ENCODE measurements at places on chromosomes 6 and 20.

- ATAC-seq = no peak
Measured at GRCh38 chr20:11067359-11067758, 393.6 kb upstream of the JAG1 start.

- no peak for ATAC-seq
Measured at GRCh38 chr6:71211799-71212198, 76.8 kb upstream of the OGFRL1 start.

DNA sequence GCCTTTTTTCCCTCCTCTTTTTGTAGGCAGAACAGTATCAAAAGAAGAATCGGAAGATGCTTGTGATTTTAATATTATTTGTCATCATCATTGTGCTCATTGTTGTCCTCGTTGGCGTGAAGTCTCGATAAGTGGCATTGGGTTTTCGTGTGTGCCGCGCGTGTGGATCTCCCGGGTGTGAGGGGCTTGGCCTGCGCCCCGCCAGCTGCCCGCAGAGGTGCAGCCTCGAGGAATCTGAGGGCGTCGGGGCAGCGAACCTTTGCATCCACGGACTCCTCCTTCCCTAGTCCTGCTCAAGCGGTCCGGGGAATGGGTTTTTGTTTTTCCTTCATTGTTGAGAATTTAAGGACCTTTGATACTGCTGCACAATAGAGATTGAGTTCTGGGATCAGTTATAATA, 16.4 kb upstream of the NPEPL1 start:
- no peak for ATAC-seq

GRCh38 chr6:28898710-28898965, 25.1 kb downstream of the TRIM27 start:
- ATAC-seq = no peak

- ATAC-seq = no peak
Measured at GRCh38 chr20:10595985-10596384, 77.8 kb downstream of the JAG1 start.

DNA sequence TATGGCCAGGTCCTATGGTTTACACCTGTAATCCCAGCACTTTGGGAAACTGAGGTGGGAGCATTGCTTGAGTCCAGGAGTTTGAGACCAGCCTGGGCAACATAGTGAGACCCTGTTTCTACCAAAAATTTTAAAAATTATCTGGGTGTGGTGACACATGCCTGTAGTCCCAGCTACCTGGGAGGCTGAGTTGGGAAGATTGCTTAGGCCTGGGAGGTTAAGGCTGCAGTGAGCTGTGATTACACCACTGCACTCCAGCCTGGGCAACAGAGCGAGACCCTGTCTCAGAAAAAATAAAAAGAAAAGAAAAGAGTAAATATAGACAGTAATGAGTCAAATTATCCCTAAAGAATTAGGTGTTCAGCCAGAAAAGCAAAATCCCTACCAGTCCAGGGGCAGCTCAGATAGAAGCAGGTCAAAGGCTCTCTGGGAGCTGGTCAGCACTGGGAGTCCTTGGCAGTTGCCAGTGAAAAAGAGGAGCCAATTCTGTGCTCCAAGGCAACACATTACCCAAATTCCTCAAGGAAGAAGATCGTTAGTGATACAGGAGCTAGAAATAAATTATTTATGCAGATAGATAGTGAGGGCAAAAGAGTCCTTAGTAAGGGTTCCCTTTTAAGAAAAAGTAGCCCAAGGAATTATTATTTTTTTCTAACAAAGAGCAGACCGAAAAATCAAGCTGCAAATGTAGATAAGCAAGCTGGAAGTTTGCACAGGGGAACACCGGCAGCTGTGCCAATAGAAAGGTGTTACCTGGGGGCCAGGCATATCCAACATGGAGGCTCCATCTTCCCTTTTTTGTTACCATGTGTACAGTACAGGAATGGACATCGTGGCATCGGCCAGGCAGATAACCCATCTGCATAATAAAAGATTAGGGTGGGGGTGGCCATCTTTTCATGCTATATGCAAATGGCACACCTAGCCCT, 31.4 kb upstream of the SEC63 start:
- no peak for ATAC-seq

GRCh38 chr20:52783769-52784168, 188.4 kb upstream of the TSHZ2 start:
- ATAC-seq = no peak

DNA sequence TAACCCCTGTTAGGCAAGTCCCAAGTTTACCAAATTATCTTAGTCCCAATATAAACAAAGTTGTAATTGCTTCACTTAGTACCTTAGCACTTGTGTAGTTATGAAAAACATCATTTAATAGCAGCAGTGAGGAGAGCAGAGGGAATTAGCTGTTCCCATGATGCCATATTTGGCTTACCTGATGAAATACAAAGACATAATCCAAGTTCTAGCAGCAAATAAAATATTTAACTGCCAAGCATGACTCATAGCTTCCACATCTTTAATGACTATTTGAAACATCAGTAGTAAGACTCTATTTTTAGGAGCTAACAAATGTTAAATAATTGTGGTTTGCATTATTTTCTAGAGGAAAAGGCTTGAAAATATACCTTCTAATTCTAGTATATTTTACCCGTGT, 94.0 kb upstream of the MCHR2 start:
- no peak for ATAC-seq

DNA sequence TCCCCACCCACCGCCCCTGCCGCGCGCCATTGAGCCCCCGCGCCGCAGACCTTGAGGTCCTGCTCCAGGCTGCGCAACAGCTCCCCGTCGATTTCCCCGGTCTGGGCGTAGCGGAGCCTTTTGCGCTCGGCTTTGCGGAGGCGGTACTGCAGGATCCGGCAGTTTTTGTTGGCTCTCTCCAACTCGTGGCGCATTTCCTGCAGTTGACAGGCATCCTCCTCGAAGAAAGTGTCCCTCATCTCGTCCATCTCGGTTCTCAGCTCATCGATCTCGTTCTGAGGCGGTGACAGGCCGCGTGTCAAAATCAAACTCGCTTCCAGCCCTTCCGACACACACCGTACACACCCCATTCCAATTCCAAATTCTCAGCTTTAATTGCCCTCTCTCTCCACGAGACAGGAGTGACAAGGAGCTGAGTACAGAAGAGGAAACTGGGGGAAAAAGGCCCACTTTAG, 4.3 kb downstream of the MTCL3 start:
- ATAC-seq = peak; percentile 17

DNA sequence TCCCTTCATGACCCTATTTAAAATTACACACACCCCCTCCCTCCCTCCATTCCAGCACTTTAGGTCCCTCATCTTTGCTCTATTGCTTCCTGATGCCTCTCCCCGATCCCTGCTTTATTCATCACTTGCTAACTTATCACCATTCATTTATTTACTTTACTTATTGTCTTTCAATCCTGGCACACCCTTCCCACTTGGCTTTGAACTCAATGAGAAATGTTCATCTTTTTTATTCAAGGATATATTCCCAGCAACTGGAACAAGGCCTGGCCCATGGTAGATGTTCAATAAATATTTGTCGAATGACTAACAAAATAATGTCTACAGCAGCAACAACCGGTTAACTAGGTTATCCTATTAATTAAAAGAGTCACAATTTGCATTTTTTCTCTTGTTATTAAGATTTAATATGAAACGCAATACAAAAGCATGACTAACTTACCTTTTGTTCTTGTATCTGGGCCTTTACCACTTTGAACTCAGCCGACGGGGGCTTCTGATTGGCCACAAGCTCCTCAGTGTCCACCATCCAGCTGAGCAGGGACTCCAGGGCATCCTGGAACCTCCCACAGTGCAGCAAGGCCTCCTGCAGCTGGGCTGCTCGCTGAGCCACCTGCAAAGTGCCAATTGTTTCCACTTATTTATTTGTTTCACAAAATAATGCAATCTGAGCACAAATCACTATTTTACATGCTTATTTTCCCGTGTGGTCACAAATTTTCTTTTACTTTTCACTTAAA, 107.8 kb downstream of the DST start:
- ATAC-seq = no peak

GRCh38 chr20:62832212-62832922, 15.5 kb downstream of the COL9A3 start:
- no peak for ATAC-seq

DNA sequence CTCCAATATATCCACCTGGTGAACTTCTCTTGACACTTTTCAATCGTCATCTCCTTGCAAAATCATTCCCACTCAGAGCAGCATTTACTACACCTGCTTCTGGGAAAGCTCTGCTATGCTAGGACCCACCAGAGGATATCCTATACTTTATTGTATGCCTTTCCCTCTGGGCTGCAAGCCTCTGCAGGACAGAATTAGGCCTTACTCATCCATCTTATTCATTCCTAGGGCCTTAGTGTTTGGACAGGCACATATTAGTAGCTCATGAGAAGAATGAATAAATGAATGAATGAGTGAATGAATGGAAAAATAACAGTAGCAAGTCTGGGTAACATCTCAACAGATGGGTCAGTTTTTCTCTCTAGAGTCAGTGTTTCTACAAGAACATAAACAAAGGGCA, 216.1 kb downstream of the MAFB start:
- no peak for ATAC-seq

DNA sequence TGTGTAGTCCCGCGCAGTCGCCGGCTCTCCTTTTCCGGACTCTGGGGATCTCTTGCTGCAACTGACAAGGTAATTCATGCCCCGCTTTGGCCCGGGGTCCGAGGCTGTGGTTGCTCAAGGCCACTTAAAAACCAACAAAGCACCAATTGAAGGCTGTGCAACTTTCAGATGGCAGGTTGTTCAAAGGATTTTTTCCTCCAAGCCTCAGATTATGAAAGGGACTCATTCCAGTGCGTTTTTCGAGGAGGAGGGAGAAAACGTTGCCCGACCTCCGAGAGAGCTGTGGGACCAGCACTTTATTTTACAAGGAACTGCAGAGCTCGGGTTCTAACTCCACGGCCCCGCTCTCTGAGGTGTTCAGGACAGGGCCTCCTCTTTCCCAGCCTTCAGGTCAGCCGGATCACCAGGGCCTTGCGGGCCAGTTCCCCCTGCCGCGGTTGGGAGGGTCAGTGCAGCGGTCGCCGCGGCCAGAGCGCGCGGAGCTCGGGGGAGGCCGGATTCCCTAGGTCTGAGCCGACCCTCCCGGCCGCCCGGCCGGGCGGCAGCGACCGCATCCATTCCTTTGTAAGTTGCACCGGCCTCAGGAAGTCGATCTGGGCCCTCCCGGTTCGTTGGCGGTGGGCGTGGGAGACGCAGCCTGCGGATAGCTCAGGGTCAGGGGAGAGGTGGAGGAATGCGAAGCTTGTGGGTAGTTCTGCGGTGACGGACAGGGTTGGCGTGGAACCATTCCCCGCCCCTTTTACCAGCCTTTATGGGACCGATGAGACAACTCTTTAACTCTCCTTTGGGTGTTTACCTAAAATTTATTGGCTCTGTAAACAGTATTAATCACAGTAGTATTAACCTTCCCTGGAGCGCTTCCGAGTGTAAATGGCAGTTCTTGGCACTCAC, 1.6 kb downstream of the UTRN start:
- ATAC-seq = peak; percentile 21

GRCh38 chr6:84872996-84873723, 108.8 kb upstream of the TBX18 start:
- ATAC-seq = no peak

DNA sequence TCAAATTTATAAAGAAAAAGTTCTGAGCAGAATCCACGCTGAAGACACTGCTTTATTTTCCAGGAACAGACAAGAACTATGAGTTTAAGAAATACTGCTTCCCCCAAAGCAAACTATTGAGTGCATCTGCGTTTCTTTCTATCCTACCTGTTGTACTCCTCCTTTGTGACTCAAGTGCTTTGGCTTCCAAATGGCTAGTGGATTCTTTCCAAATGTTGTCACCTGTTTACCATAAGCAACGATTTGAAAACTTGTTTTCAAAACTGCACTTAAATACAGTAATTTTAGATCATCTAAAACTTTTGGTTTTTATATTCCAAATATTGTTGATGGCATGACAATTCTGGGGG, 9.5 kb downstream of the PXDC1 start:
- ATAC-seq = no peak

DNA sequence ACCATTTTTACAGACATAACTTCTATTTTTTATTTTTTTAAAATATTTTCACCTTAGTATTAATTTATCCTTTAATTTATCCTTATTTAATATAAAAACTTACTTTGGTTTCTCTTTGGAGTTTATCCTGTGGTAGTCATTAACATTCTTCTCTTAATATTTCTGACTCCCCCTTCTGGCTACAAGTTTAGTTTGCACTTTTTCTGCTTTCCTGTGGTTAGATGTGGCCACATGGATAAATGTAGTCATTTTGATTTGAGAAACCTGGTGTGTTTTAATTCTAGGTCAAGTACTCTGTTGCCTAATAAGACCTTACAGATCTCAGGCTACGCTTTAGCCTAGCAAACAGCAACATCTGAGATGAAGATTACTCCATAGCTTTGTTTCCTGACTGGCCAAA, 1187.5 kb downstream of the HACE1 start:
- no peak for ATAC-seq

DNA sequence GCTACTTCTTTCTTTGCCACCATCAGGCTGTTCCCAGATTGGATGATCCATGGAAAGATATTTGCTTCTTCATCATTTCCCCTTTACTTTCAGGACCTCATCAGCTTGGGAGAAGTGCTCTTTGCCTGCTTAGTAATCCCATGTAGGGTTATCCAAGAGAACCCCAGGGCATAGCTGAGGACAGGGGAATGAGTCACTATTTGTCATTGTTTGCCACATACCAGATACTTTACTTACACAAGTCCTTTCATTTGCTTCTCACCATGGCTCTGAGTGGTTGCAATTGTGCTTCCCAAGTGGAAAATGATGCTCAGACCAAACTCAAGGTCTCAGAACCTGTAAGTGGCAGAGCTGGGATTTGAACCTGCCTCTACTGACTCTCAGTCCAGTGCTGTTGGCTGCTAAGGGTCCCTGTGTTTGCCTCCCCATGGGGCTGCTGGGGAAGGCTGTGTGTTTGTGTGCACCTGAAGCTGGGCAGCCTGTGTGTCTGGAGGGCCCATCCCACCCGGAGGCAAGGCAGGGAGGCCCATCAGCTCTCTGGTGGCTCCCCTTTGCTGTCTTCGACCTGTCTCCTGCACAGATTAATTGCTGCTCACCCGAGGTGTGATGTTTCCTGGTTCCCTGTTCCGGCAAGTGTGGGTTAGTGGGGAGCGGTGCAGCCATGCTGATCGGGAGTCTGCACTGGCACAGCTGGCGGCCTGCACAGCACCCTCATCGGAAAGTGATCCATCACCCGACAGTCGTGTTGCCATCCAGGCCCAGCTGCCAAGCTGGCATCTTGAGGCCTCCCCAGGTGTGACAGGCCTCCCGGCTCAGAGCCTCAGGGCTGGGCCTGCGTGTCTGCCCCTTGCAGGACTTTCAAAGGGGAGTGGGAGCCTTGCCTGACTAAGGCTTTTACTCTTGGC, 228.8 kb downstream of the DHX35 start:
- ATAC-seq = no peak

- no peak for ATAC-seq
Measured at GRCh38 chr6:142857233-142857761, 87.7 kb downstream of the HIVEP2 start.

DNA sequence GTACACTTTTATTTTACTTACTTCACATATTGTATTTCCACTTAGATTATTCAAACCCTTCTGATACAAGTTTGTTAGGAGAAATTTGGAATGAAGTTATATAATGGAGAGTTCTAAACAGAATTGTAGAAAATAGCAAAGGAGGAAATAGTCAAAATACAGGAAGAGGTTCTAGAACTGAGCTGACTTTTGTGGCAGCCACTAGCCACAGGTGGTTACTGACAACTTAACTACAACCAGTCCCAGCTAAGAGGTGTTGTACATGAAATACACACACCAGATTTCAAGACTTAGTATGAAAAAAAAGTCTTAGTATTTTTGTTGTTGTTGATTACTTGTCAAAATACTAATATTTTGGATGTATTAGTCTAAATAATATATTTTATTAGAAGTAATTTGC, 727.4 kb upstream of the CITED2 start:
- ATAC-seq = no peak
